ENCODE measurements at places on chromosomes 16 and 17. TPM values are rescaled to one million over a fixed set of nuclear protein-coding genes. Genes with fewer than 3 reads are reported as not detected.

RNF43 gene
- not detected for total RNA-seq

DNA sequence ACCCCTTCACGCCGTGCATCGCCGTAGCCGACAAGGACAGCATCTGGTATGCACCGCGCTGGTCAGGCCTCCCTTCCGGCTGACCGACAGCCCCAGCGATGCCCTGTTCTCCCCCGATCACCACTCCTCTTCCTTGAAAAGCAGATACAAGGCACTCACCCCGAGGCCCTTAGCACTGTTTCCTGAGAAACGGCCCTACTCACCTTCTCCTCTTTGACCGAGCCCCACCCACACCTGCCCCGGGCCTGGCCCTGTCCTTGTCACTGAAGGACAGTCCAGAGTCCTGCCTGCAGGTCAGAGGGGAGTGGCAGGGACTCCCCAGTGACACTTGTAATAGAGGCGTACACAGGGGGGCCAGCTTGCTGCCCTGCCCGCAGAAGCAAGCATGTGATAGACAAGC lies 45.9 kb upstream of the CHMP6 start:
- DNase-seq, result no peak

- DNase-seq, result no peak
Measured at GRCh38 chr16:72837846-72838585, 209.9 kb downstream of the ZFHX3 start.

DNA sequence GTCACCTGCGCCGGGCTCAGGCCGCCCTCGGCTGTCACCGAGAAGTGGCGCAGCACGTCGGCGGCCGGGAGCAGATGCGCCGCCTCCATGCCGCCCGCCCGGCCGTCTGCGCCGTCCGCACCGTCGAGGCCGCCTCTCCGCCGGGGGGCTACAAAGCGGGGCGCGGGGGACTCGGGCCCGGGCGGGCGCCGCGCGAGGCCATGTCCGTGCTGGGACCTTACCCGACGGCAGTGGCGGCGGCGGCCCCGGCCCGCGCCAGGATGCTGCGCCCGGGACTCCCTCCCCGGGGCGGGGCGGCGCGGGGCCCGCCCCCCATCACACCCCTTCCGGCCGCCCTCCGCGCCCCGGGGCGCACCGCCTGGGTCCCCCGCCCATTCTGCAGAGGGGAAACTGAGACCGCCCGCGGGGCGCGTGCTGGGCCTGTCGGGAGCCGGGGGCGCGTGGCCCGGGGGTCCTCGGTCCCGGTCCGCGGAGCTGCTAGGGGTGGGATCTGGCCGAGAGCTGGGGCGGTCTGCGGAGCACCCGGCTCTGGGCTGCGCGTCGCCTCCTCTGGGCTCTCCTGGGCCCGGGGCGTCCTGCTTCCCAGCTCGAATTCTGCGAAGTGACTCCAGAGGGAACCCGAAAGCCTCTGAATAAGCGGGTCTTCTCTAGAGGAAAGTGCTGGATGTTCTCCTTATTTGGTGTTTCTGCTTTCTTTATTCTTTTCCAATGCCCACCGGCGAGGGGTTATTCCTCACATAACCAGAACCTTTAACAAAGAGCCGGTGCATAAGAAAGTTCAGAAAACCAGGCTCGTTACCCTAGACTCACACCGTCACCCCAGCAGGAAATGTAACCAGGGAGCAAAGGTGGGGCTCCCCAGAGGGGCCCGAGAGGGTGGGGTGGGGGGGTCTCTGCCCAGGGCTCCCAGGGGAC lies at the start of gene ATP2A3:
Gene ATP2A3 (minus strand): TSS at position 235 of the 915 bp plus-strand sequence. CDS start 146 bp downstream, at position 89.
- no peak for DNase-seq

CLEC18A gene
- 0.61 TPM for total RNA-seq
